RKO (cell line): ENCODE measurements at places on chromosomes 6 and 20.

DNA sequence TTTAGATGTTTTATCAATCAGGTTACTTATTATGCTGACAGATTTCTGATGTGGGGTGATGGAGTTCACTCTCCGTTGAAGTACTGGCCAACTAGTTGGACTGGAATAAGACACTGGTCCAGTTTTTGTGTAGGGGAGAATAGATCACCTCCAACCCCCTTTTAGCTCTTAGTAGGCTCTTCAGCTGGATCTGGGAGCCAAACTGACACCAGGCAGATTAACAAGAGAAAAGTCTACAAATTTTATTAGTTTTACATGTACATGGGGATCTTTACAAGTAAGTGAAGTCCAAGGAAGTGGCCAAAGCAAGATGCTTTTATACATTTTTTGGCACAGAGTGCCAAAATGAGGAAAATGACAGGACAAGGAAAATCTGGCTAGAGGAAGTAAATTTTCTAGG is 107.1 kb downstream of the UBE3D start:
- no peak for DNase-seq

DNA sequence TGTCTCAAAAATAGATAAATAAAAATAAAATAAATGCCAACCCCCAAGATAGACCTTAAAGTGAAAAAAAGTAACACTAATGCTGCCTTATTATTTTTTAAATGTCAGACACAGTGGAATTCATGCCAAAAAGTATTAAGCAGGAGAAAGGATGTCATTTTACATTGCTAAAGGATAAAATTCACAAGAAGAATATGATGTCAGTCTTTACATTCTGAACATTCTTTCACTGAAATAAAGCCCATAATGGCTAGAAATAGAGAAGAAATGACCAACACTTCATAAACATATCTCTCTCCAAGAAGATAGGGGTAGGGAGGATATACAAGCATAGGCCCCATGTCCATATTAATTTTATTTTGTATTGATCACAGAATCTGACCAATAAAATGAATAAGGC is 47.4 kb downstream of the SLC23A2 start:
- no peak for DNase-seq

GRCh38 chr20:63531686-63532448 is 5.3 kb downstream of the PTK6 start:
- DNase-seq = no peak

GRCh38 chr20:6685626-6686025 is 81.9 kb upstream of the BMP2 start:
- no peak for DNase-seq

DNA sequence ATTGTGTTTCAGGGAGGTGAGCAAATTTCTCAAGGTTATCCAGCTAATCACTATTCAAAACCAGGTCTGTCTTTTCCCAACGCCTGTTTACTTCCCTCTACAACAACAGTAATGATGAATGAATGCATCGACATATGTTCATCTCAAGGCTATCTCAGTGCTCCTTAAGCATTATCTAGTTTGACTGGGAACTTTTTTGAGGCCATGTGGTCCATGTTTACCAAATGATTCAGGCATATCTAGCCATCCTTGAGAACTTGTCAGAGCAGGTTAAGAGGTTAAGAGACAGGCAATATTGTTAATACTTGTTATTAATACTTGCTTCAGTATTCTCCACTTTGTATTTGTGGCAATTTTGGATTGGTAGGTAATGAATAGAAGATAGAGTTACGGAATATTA is 1038.4 kb upstream of the FLRT3 start:
- no peak for DNase-seq

- no peak for DNase-seq
Measured at GRCh38 chr6:12147557-12148316, 135.6 kb downstream of the HIVEP1 start.

DNA sequence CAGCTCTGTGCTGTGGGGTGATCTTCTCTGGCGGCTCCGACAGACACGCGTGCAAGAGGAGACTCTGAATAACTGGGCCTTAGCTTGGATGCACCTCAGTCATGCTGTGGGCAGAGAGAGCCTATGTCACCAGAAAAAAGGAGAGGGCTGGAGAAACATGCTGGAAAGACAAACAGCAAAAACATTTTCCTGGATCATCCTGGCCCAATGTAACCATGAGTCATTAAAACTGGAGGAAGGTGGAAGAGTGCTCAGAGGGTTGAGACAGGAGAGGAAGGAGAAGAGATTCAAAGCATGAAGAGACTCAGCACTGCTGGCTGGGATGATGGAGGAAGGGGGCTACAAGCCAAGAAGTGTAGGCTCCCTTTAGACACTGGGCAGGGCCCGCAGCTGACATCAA is 292.0 kb downstream of the CDH26 start:
- no peak for DNase-seq

DNA sequence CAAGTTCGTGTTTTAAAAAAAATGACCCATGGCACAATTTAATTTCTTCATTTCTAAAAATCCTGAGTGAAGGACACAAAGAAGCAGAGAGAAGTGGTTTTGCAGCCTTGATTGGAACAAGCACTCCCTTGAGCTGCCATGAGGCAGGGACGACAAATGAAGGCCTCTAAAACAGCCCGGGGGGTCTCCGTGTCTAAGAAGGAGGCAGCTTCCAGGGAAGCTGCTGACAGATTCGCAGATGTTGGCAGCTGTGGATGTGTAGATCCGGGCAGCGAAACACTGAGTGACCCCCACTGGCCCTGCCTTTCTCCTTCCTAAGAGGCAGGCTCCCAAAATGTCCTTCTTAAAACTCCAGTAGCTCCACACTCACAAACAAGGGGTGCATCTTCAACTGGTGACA is 9.6 kb upstream of the LBP start:
- no peak for DNase-seq

GRCh38 chr6:21087188-21087587 is 506.4 kb upstream of the SOX4 start:
- DNase-seq = no peak

- peak; percentile 2 for DNase-seq
Measured at GRCh38 chr6:40535110-40535818, 51.9 kb downstream of the LRFN2 start.

DNA sequence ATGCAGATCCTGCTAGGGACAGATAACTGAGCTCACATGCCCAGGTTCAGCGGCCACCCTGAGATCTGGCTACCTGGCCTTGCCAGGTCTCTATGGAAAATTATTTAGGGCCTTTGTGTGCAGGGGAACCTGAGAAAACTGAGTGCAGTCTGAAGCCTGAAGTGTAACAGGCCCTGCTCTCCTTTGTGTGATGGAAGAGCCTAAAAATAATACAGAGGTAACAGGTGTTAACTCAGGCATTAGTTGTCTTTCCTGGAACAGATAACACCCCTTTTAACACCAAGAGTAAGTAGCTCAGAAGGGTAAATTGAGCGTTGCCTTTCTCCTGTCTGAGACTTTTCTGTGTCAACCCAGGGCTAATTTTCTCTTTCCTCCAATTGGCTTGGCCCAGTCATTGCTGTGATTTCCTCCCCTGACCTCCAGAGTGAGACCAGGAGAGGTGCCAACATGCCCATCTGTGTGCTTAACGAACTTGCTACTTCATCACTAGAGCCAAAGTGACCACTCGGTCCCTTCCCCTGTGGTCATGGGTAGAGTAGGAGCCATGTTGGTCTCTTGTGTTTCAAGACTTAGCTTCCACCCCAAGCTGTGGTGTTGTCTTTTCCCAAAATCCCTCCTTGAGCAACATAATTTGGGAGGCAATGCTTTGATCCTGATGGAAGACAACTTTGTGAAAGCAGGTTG is 304.4 kb upstream of the JAG1 start:
- DNase-seq = no peak

DNA sequence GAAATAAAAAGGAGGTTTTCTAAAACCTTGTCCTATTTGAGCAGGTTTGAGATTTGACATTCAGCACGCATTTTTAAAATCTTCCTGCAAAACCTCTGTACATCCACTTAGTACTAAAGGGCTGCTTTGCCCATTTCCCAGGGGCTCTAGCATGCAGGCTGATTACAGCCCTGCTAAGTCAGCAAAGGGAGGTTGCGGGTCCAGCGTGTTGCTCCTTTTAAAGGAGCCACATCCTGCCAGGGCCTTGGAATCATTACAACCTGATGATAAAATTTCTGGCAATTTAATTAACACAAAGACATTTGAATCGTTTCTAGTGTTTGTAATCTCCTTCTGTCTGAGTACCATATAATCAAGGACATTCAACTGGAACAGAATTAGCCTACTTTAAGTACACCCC is 455.1 kb upstream of the CITED2 start:
- no peak for DNase-seq

DNA sequence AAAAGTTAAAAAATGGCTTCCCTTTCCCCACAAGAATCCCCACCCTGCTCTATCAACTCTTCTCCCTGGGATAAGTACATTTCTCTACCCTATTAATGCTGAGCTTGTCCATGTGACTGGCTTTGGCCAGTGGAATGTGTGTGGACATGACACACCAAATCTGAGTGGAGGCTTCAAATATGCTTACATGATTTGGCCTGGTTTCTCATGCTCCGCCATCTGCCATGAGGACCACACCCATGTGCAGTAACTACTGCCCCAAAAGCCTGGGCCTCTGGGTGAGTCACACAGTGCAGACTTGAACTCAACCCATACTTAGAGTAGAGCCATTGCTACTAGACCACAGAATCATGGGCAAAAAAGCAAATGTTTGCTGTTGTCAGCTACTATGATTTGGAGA is 65.4 kb downstream of the PRND start:
- DNase-seq = peak; percentile 25

DNA sequence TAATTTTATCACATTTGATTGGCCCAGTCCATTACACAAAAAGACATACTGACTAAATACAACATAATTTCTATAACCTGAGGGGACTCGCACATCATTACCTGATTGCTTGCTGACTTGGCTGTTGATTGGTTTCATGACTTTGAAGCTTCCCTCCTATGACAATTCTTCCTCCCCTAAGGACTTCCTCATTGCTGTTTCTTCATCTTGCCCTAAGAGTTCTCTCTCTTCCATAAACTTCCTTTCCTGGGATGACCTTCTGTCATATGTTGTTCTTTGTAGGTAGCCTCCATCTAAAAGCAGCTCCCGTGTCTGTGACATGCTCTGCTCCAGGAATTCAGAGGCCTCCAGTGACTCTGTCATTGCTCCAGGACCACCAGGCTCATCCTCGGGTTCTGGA is 22.6 kb downstream of the RSPH3 start:
- no peak for DNase-seq

- DNase-seq = no peak
Measured at GRCh38 chr6:163296835-163297519, 117.5 kb upstream of the QKI start.

- no peak for DNase-seq
Measured at GRCh38 chr6:92362404-92362803, 1057.0 kb downstream of the EPHA7 start.

GRCh38 chr6:148709577-148709976 is 37.3 kb upstream of the UST start:
- no peak for DNase-seq

GRCh38 chr6:124143435-124143834 is 339.8 kb downstream of the NKAIN2 start:
- DNase-seq = no peak

DNA sequence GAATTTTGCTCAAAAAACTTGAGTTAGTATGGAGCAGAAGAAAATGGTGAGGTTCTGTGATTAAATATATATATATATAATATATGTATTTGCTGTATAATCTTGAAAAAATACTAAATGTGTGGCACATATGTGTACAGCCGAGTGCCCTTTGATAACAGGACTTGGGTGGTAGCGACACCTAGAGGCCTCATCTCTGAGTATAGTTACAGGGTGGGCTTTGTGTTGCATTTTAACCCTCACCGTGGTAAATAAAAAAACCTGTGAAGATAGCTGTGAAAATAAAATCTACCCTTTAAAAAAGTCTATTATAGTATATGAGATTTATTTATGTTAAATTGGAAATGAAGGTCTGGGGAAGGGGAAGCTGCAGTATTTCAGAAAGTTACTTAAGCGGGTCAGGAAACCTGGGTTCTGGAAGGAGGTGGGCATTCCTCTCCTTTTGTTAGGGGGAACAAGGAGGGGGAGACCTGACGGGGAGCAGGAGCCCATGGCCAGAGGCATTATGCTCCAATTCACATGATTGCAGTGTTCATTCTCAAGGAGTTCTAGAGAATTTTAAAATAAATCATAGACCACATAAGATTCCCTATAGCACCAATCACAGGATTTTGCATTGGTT is 82.7 kb downstream of the SH3BGRL2 start:
- peak; percentile 54 for DNase-seq

DNA sequence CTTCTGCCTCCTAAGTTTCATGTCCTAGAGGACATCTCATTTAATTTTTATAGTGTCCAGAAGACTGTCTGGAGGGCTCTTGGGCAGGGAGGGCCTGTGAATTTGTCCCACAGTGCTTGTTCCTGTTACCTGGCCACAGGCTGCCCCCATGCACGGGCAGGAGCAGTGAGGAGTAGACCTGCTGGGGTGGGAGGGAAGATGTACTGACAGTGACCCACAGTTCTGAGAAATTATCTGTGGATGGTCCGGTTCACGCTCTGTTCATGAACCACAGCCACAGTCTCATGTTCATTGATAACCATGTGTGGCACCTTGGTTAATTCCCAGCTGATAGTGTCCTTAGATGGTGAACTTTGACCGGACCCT is 18.8 kb upstream of the ZNF831 start:
- DNase-seq = no peak

DNA sequence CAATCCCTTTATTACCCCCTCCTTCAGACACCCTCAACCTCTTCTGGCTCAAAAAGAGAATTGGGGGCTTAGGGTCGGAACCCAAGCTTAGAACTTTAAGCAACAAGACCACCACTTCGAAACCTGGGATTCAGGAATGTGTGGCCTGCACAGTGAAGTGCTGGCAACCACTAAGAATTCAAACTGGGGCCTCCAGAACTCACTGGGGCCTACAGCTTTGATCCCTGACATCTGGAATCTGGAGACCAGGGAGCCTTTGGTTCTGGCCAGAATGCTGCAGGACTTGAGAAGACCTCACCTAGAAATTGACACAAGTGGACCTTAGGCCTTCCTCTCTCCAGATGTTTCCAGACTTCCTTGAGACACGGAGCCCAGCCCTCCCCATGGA is 2.2 kb downstream of the TNF start:
- DNase-seq = no peak
